ENCODE measurements at places on chromosomes 12 and 14.

- no peak for DNase-seq
Observed at GRCh38 chr12:68624933-68625332, 14.2 kb downstream of the RAP1B start.

GRCh38 chr12:57139796-57140649, 7.4 kb downstream of the LRP1-AS start:
- no peak for DNase-seq

DNA sequence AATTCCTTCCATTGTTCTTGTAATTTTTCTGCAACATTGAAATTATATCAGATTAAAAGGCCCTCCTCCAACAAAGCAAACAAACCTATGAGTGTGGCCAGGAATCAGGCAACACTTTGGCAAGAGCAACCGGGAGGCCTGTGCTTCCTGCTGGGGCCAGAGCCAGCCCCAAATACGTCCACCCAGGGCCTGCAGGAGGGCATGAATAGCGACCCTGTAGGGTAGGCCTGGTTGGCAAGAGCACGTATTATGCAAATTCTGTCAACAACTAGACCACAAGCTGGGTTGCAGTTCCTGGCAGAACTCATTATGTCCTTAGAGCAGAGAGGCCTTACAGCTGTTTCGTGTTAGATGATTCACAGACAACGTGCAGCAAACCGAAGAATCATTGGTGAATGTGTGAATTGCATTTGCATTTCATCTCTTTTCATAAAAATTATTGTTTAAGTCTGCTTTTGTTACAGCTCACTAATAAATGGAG, 26.9 kb upstream of the LGALS3 start:
- peak; percentile 97 for DNase-seq

- DNase-seq = peak; percentile 29
Observed at GRCh38 chr12:41250748-41251147, 62.6 kb downstream of the PDZRN4 start.

GRCh38 chr14:21308132-21308478, 28.2 kb downstream of the RPGRIP1 start:
- no peak for DNase-seq

DNA sequence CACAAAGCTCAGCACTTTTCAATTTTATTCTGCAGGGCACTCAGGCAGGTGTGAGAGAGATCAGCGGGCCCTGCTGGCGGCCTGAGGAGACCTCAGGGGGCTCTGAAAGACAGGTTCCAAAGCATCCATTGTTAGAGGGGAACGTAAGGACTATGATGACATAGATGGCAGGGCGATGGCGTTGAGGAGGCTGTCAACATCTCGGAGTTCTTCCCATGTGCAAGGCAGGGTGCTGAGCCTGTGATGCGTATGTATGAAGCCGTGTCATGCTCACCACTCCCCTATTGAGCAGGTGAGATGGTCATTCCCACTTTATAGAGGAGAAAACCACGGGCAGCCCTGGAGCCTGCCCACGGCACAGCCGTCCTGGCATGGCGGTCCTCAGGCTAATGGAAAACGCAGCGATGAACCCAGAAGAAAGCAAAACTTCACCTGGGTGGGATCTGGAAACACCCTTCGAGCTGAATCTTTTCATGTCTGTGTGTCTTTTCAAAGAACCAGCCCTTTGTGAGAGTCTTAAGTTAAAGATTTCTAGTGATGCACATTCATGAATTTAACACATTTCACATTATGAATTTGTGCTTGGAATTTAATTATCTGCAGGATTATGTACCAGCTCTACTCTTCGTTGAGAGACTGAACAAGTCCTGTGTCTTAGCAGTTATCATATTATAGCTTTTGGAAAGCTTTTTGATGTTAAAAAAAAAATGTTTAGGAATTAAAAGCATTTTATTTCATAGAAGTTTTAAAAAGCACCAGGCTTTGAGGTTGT, 64.7 kb downstream of the RIMBP2 start:
- DNase-seq = no peak

- DNase-seq = peak; percentile 56
Observed at GRCh38 chr12:22256041-22256441, 78.5 kb downstream of the ST8SIA1 start.

GRCh38 chr12:6541371-6542165, 7.3 kb downstream of the GAPDH start:
- no peak for DNase-seq

DNA sequence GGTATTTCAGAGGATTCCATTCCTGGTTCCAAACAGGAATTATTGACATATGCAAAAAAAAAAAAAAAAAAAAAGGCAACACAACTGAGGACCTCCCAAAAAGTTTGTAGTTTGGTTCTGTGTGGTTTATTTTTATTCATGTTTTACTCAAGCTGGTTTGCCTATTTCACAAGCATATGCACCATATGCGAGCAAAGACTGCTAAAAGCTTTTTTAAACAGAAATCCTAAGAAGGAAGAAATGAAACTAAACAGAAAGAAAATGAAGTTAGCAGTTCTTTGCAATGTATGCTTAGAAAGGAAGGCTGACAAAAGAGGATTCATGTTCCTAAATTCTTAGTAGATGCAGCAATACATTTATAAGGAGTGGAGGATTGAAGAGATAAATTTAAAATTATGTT, 487.6 kb upstream of the FLRT2 start:
- DNase-seq = no peak

DNA sequence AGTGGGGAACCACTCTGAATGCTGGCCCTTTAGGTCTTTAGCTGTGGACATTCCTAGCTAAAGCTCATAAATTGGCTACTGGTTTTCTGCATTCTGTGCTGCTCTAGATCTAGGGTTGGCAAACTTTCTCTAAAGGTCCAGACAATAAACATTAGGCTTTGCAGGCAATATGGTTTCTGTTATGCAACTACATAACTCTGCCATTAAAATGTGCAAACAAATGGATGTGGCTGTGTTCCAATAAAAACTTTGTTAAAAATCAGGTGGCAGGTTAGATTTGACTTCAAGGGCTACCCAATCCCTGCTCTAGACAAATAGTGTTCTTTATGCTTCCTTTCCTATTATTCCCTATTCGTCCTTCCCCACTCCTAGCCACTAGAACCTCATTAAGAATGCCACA, 6.8 kb upstream of the LRRC9 start:
- no peak for DNase-seq

GRCh38 chr12:113159937-113160336, 10.4 kb downstream of the CFAP73 start:
- no peak for DNase-seq

GRCh38 chr12:66602483-66603143, 76.3 kb downstream of the GRIP1 start:
- DNase-seq = no peak

DNA sequence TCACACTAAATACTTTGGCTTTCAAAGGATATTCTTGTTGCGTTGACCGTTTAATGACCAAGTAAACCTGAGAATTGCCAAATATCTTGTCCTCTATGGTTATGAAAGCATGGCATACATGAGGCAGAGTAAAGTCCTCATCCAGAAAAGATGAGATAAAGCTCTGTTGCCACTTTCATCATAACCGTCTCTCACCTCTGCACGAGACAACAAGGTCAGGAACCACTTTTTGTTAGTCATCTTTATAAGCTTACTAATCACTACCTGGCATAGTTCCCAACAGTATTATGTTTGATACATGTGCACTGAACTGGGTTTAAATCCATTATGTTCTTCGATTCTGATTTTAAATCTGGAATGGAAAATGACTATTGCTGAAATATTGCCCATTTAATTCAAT, 31.3 kb downstream of the PTPRB start:
- DNase-seq = no peak
